ENCODE measurements at places on chromosomes 12 and 14.

DNA sequence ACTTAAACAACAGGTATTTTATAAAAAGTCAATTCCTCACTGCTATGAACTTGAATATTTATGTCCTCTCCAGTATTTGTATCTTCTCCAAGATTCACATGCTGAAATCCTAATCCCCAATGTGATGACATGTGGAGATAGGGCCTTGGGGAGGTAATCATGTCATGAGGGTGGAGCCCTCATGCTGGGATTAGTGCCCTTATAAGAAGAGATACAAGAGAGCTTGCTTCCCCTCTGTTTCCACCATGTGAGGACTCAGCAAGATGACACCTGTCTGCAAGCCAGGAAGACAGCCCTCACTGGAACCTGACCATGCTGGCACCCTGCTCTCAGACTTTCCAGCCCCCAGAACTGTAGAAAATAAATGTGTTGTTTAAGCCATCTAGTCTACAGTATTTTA, 36.2 kb downstream of the OSBPL8 start:
- no peak for DNase-seq

GRCh38 chr12:122304924-122305323, 38.6 kb upstream of the VPS33A start:
- no peak for DNase-seq

- no peak for DNase-seq
These were observed 210.6 kb downstream of the PHLDA1 start for GRCh38 chr12:75820848-75821578.

- no peak for DNase-seq
These were observed 91.0 kb downstream of the RBM19 start for GRCh38 chr12:113874999-113875561.

DNA sequence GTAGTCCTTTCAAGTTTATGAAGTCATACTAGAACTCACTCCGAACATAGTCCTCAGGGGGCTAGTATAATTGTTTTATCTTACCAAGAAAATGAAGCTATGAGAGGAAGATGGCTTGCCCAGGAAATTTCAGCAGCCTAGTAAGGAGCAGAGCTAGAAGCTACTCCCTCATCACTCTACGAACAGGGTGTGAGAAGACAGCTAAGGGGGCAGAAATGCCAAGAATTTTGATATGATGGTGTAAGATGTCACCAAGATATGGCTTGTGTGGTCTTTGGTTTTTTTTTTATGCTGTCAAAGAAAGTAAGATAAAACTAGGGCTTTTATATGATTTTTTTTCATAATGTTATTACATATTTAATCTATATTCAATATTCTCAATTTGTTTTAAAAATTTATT, 47.6 kb downstream of the PRICKLE1 start:
- no peak for DNase-seq

- no peak for DNase-seq
These were observed 2.5 kb downstream of the HNRNPA1 start for GRCh38 chr12:54282949-54283593.

DNA sequence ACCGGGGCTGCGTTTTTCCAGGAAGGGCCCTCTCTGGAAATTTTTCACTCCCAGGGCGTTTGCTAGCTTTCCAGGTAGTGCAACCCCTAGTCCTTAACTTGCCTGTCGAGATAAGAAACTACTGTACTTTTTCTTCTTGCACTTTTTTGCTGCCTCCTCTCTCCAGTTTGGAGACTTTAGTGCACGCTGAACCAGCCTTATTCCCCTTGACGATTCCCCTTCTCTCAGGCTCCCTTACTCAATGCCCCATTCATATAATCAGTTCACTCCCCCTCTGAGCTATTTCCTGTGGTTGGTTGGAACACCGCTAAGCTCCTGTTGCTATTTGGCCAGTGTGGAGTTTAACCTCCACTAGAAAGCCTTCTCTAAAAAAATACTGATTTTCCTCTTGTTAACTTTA, 682 bp downstream of the CREBL2 start:
- DNase-seq = peak; percentile 54

- DNase-seq = no peak
These were observed 90.0 kb upstream of the EIF5 start for GRCh38 chr14:103243764-103244737.

DNA sequence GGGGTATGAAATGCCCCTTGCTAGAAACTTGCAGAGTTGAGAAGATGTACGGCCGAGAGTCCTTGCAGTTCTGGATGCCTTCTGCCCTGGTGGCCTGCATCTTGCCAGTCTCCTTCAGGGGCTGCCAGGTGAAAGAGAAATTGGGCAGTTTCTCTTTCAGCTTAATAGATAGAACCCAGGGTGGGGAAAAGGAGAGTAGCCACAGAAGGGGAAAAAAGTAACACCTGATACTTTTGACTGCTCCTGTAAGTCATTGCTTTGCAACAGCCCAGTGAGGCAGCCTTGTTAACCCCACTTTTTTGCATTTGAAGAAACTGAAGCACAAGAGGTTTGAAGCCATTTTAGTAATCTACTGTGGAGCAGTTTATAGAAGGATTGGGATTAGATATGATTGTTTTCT, 27.6 kb downstream of the TDP1 start:
- no peak for DNase-seq

DNA sequence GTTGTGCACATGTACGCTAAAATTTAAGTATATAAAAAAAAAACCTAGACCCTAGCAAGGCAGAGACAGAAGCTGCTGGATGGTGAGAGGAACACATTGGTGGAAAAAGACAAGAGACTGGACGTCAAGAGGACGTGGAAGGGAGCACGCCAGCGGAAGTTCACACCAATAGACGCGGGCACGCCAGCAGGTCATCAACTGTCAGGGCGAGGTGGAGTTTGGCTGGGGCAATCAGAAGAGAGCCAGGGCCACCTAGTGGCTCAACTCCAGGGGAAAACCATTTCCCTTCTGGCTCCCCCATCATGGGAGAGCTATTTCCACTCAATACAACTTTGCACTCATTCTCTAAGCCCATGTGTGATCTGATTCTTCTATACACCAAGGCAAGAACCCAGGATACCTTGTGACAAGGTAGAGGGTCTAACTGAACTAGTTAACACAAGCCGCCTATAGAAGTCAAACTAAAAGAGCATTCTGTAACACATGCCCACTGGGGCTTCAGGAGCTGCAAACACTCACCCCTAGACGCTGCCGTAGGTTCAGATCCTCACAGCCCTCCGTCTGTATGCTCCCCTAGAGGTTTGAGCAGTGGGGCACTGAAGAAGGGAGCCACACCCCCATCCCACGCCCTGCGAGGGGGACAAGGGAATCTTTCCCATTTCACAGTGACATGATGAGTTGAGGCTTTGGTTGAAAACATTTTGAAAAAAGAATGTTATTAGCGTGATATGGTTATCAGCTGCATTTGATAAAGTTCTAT, 702.7 kb downstream of the TMTC2 start:
- no peak for DNase-seq

- peak; percentile 78 for DNase-seq
These were observed 49.9 kb downstream of the LRRC74A start for GRCh38 chr14:76876076-76876475.

- DNase-seq = no peak
These were observed 22.1 kb upstream of the LGMN start for GRCh38 chr14:92770484-92770883.

DNA sequence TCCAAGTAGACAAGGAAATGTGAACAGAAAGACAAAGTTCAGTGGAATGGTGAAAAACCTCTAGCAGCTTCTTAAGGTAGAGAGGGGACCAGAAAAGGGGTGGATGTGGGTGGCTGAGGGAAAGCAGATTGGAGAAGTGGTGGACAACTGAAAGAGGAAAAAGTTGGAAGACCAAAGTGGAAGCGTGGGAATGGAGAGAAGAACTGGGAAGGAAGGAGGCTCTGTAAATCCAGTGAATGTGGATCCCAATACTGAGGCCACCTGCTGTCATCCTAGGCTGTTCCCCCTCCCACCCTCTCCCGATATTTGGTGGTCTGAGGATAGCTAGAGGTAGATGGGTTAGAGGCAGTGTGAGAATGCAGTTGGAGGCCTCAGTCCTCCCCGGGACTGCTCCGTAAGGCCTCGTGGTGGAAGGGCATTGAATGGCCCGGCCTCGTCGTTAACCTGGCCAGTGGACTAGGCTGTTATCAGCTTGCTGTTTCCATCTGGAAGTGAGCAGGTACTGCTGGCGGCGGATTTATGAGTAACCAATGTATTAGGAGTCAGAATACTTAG, 822 bp upstream of the POU6F1 start:
- no peak for DNase-seq

- DNase-seq = no peak
These were observed 143.9 kb upstream of the HIF1A start for GRCh38 chr14:61551384-61551783.

- peak; percentile 80 for DNase-seq
These were observed 610 bp downstream of the TMTC2 start for GRCh38 chr12:82687021-82688011.

DNA sequence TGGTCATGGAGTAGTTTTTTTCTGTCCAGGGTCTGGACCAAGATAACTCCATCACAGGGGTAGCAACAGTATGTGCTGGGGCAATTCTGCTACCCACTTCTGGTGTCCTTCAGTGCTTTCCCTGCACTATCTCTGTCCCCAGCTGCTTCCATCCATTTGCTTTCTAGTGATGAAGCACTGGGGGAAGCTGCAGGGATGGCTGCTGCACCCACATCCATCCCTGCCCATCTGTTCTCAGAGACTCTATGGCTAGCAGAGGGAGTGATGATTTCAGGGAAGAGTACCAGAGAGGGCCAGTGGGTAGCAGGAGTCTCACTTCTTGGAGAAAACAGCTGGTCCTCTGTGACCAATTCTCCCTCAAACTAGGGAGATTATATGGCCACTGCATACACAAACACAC, 44.1 kb downstream of the ETV6 start:
- no peak for DNase-seq

GRCh38 chr12:66627988-66628317, 50.9 kb downstream of the GRIP1 start:
- no peak for DNase-seq

DNA sequence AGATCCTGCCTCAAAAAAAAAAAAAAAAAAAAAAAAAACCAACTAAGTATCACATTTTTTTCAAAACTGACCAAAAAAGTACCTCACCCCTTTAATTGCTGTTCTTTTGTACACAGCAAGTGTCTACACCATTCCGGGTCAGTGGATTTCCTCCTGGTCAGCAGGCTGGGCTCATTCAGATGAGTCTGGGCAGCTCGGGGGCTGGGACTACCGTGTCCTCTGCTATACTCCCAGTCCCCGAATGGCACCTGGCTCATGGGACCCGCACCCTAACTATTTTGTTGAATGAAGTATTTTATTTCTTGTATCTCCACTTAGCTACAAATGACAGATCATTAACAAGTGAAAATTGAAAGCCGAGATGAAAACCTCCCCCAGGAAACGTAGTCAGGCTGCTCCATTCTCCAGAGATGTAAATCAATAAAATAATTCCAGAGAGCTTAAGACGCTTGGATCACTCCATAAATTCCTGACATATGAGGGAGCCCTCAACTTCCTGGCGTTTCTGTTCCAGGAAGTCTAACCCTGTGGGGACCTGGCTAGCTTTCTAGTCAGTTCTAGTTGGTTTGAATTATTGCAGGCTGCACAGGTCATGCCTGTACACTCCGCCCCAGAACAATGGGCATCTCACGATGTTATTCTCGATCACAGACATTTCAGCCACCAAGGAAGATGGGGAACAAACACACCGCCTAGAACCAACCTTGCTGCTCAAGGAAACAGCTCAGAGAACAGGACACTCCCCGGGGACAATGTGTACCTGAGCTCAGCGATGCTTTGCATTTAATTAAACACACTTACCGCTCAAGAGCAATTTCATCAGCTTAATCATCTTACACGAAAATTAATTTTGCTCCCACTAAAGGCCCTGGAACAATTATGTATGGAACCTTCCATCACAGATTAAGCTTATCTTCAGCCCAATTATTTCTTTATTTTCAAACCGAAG, 76.3 kb downstream of the RIMBP2 start:
- no peak for DNase-seq

- DNase-seq = no peak
These were observed 339.8 kb downstream of the PCNX1 start for GRCh38 chr14:71247106-71247505.

- DNase-seq = no peak
These were observed 15.1 kb upstream of the TEX22 start for GRCh38 chr14:105383083-105383730.

- peak; percentile 70 for DNase-seq
These were observed 684 bp downstream of the KANSL2 start for GRCh38 chr12:48681399-48681709.

GRCh38 chr14:74501135-74501614, 7.6 kb downstream of the ISCA2 start:
- peak; percentile 68 for DNase-seq

GRCh38 chr12:6532927-6533652, 1.2 kb upstream of the GAPDH start:
- DNase-seq = peak; percentile 86

DNA sequence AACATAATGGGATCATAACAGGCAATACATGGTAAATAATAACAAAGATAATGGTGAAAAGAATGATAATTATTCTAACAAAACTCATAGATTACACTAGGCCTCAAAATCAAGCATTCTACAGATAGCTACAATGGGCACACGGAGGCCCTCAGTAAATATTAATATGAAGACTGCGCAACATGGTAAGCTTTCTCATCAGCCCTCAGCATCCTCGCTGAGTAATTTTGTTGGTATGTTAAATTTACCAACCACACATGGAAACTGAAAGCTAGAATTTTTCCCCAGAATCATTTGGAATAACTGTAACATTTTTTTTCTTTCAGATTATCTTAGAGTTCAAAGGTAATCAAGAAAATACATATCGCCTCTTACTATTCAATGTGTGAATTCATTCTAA, 74.2 kb upstream of the PYGL start:
- DNase-seq = no peak

DNA sequence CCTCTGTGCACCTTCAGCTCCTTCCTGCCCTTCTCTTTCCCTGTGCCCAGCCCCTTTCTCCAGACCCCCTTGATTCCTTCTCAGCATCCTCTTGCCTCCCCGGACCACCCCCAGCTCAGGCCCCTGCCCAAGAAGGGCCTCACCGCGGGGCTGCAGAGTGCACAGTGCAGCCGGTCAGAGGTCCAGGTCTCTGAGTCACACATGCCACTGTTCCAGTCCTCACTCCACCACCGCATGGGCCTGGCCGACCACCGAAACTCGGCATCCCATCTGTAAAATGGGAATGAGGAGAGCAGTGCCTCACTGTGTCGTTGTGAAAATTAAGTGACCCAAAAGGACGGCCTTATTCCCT, 13.3 kb downstream of the BDKRB1 start:
- no peak for DNase-seq

- DNase-seq = no peak
These were observed 422.9 kb upstream of the OR4E1 start for GRCh38 chr14:22096514-22096895.

DNA sequence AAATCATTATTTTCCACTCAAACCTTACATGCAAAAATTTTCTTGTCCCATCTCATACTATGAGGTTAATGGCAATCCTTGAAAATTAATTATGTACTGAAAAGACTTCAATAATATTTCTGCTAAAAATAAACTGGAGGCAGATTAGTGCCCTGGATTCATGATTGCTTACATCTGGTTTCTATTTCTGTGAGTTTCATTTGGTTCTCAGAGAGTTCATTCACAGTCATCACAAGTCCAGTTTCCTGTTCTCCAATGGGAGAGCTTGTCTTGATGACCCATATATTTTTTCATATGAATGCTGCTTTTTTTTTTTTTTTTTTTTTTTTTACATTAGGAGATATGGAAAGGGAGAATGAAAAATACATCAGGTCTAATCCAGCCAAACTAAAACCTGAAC, 6.6 kb upstream of the PTHLH start:
- DNase-seq = no peak
